NCI-H2029 (cell line): ENCODE measurements at places on chromosomes 6 and 20.

- DNase-seq = no peak
Measured at GRCh38 chr6:163226836-163227485, 187.6 kb upstream of the QKI start.

GRCh38 chr6:115594891-115595290, 465.8 kb downstream of the FRK start:
- no peak for DNase-seq

GRCh38 chr6:65667916-65668656, 38.9 kb downstream of the EYS start:
- no peak for DNase-seq

- no peak for DNase-seq
Measured at GRCh38 chr20:36170542-36171215, 16.1 kb downstream of the EPB41L1 start.

DNA sequence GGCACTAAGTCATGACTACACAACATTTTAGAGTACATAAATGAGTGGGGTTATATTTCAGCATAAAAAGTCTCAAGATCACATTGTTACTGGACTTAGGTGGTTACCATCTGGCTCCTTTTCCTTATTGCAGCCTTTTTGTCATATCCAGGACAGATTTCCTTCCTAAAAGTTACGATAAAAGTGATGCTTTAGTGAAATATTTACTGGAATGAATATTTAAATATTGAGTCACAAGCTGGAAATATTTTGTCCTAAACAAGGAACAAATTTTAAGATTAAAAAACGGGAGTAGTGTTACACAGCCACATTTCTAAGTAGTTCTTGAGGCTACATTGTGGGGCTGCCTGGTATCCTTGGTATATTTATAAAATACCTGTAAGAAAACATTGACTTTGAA, 52.2 kb downstream of the CDC40 start:
- no peak for DNase-seq

- no peak for DNase-seq
Measured at GRCh38 chr6:2868637-2869036, 27.0 kb upstream of the SERPINB1 start.

DNA sequence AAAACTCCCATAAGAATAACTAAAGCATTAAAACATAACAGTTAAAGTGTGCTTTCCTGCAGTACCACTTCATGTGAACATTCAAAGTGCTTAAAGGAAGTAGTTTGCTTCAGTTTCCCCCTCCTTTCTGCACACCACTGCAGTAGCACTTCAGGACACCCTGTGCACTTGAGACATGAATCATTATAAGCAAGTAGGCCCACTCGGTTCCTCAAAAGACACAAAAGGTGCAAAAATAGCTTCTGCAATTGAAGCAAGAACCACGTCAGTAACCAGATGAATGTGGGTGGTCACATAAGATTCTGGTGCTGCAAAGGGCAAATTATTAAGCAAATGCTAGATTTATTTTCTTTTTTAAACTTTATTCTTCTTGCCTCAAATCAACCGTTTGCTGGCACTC, 160.6 kb downstream of the HIVEP2 start:
- no peak for DNase-seq

DNA sequence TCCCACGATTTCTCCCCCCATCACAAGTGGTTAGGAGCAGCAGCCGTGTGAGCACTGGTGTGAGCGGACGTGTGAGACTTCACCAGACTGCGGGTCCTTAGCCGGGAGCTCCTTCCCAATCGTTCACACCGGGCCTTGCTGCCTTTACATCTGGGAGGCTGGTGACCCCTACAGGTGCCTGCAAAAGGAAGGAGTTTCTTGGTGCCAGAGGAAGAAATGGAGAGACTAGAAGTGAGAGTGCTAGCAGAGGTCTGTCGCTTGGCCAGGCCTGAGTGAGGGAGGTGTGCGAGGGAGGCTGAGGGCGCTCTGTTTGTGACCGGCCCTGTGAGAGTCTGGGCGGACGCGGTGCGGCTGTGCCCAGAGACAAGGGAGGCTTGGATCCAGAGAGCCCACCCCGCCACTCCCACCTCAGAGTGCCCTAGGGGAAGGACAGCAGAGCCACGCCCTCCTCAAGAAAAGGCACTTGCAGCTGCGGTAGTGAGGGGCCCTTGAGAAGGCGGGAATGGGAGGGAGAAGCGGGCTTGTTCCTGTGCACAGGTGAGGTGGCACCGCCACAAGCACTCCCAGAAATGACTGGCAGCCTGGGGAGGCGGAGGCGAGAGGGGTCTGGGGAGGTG, 10.0 kb upstream of the ARMC2 start:
- no peak for DNase-seq

GRCh38 chr20:59006864-59007664, at the start of gene CTSZ:
TSS of gene CTSZ (minus strand) at chr20:59007254. CDS start at chr20:59007128, 126 bp downstream.
- DNase-seq = no peak

- no peak for DNase-seq
Measured at GRCh38 chr6:91600561-91600960, 1013.7 kb upstream of the MAP3K7 start.

GRCh38 chr6:3663081-3663480, 88.4 kb downstream of the PXDC1 start:
- DNase-seq = no peak

DNA sequence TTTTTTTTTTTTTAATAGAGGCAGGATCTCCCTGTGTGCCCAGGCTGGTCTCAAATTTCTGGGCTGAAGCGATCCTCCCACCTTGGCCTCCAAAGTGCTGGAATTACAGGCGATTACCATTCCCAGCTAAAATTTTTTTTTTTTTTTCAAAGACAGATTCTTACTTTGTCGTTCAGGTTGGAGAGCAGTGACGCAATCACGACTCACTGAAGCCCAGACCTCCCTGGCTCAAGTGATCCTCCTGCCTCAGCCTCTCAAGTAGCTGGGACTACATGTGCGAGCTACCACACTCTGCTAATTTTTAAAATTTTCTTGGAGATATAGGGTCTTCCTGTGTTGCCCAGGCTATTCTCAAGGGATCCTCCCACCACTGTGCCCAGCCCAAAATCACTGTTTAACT, 58.0 kb upstream of the MYO6 start:
- DNase-seq = no peak

- no peak for DNase-seq
Measured at GRCh38 chr6:144729502-144729901, 444.4 kb downstream of the UTRN start.

DNA sequence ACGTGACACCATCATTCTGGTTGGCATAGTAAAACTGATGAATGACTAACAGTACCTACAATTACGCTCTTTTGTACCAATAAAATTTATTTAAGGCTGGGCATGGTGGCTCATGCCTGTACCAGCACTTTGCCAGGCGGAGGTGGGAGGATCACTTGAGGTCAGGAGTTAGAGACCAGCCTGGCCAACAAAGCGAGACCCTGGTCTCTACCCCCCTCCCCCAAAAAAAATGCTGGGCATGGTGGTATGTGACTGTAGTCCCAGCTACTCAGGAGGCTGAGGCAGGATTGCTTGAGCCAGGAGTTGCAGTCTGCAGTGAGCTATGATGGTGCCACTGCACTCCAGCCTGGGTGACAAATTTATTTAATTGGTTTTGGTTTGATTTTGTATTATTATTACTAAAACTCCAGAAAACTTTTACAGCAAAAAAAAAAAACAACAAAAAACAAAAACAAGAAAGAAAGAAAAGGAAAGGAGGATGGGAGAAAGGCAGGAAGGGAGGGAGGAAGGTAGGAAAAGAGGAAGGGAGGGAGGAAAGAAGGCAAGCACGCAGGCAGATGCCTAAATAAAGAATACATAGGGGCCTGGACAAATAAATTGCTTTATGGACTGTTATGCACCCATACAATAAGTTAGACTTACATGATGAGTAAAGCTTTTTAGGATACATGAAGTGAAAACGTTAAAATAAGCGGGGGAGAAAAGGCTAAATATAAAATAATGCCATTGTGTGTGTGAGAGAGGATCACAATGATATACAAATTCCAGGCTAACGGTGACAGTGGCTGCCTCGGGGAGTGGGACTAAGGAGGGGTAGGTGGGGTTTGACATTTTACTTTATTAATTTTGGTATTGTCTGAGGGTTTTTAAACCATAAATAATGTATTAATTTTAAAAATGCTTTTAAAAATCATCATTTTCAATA, 682 bp upstream of the ZSCAN9 start:
- DNase-seq = no peak

- DNase-seq = no peak
Measured at GRCh38 chr6:4788953-4789584, 12.9 kb downstream of the CDYL start.

- DNase-seq = no peak
Measured at GRCh38 chr6:43361269-43361668, 8.2 kb downstream of the ZNF318 start.

- no peak for DNase-seq
Measured at GRCh38 chr20:10356628-10357027, 77.4 kb downstream of the MKKS start.

DNA sequence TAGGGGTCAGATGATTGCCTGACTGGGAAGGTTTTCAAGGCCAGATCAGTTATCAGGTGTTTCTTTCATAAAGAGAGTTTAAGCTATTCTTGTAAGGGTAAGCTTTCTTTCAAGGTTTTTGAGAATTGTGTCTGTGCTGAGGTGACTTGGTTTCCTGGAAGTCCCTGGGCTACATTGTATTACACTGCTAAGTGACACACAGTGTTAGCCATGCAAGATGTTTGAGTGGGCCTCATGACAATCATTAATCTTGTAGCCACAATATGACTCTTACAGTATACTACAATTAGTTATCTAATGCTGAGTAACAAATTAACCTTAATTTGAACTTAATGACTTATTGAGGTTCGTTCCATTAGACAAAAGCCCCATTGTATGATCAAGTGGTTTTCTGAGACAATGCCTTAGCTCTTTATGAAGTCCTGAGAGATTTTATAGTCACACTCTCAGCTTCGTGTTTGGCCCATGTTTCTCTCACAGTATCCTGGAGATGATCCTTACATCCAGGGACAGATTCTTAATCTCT, 186.7 kb downstream of the RPS12 start:
- DNase-seq = no peak

- DNase-seq = peak; percentile 88
Measured at GRCh38 chr6:21842875-21843645, 249.5 kb downstream of the SOX4 start.

DNA sequence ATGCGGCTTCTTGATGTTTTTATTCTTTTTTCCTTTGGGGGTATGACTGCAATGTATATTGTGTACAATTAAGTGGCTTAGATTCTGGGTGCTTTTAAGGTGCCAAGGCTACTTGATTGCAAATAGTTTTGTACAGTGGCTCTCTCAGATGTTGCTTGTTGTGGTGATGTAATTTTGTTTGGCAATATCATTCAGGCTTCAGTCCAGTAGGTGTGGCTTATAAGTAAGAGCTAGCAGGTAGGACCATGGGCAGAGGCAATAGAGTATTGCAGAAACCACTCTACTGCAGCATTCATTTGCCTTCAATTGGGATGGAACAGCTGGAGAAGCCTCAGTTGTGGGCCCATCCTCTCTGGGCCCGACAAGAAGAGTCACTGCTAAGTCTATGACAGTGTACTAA, 407.9 kb upstream of the MAN1A1 start:
- no peak for DNase-seq

- DNase-seq = no peak
Measured at GRCh38 chr6:156699017-156699421, 78.2 kb upstream of the ARID1B start.

- DNase-seq = no peak
Measured at GRCh38 chr6:105859457-105859856, 226.7 kb upstream of the PRDM1 start.

GRCh38 chr20:58139849-58140786, 88.3 kb downstream of the ANKRD60 start:
- DNase-seq = no peak

DNA sequence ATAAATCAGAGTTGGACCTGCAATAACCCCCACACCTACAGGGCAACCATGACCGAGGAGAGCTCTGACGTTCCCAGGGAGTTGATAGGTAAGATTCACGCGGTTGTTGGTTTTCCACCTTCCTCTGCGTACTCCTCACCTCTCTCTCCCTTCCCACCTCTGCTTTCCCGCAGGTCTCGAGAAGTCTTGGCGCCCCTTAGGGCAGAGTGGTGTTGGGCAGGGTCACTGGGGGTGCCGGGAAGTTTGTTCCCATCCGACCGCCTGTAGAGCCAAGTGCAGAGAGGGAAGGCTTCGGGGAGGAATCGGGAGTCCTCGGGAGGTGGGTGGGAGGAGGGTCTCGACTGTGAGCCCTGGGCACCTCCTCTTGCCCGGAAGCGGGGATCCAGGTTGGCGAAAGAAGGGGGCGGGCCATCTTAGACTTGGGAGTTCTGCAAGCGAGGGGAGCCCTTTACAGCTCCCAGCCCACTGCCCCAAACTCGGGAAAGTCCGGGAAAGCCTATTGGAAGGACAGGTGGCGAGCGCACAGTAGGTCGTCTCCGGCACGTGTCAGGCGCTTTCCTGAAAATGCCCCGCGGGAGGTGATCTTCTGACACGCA, 672 bp downstream of the CARMIL1 start:
- DNase-seq = no peak

DNA sequence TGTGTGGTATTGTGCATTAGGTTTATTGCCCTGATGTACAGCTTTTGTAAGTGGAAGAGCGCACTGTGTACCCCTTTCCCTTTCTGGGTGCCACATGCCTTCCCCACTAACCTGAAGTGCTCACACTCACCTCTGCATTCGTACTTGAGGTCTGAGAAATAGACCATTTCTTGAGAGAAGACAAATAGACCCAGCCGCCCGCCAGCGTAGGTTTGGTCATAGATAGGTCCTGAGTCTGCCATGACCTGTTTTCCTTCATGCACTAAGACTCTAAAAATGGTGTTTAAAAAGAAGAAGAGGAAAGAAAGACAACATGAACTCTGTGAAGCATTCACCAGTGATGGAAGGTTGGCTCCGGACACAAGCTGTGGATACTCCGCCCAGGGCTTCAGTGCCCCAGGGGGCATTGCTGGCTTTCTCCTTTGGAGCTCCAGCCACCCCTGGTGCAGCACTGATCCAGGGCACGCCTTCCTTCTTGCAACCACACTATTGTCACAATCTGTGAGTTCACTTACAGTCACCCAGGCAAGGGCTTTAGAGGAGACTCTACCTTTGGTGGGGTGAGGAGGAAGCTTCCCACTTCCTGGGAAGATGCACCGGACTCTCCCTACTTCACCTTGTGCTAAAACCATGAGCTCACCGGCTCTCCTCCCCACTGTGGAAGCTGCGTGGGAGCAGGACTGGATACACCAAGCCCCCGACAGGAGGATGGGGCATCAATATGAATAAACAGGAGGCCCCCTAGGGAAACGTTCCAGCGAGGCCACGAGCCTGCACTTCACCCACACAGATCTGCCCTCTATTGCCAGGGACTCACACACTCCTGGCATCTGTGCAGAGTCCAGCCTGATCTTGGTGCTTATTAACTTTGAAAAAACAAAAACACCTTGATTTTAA, 33.3 kb downstream of the THBS2 start:
- no peak for DNase-seq

GRCh38 chr20:9035126-9035525, 33.8 kb upstream of the PLCB4 start:
- no peak for DNase-seq

- no peak for DNase-seq
Measured at GRCh38 chr6:12271594-12271993, 18.6 kb upstream of the EDN1 start.

- DNase-seq = no peak
Measured at GRCh38 chr6:158711264-158711663, 61.4 kb downstream of the SYTL3 start.

GRCh38 chr6:42347456-42347855, 104.3 kb downstream of the TRERF1 start:
- DNase-seq = no peak
